MG63 (cell line): ENCODE measurements at places on chromosomes 4 and X.

DNA sequence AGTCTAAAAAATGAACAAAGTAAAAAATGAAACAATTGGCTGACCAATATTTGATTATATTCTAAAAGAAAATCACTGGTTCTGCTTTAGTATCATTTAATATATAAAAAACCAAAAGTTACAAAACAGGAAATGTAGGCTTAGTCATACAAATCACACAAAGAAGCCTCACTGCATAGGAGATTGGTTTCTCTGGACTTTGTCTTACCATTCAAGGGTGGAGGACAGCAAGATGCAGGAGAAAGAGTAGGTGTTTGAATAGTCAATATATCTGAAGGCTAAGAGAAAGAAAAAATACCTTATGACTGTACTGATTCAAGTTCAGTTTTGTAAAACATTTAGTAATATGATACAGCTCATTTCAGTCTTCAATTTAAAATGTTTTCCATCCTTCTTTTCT lies 28.6 kb upstream of the TAF9B start:
- DNase-seq: no peak

- no peak for DNase-seq
Measured at GRCh38 chrX:1477801-1478458, 25.2 kb upstream of the ASMTL start.

- DNase-seq: peak; percentile 63
Measured at GRCh38 chr4:150308824-150309472, 230.7 kb downstream of the DCLK2 start.

DNA sequence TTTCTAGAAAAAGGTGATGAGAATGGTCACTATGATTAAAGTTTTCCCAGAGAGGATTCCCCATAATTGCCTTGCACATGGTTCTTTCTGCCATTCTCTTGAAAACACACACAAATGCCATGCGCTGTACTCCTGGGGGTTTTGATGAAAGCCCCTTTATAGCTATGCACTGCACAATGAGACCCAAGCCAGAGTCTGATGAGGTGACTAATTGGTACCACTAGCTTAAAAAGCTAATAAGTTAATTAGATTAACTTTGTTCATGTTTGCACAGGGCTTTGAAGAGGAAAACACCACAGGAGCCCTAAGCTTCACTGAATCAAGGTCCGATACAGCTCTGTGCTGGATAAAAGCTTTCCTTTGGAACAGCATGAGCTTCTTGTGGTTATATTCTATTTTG lies 132.2 kb downstream of the NKX6-1 start:
- no peak for DNase-seq

GRCh38 chr4:136784326-136784725 lies 748.0 kb downstream of the PCDH18 start:
- no peak for DNase-seq

DNA sequence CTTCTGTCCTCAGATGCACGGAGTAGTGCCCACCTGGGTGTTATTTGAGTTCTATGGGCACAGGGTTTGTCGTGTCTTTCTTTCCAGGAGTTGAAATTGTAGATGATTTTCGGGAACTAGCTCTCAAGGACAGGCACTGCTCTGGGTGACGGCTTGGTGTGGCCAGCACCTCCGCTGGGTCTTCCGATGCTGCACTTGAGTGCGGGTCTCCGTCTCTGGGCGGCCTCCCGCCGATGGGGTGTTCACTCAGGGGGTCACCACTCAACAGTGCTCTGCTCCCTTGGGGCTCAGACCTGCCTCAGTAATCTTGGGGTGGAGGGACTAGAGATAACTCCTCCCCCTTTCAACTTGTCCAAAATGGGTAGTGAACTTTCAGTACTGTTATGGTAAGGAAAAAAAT lies 2.5 kb downstream of the ZFP92 start:
- no peak for DNase-seq
